ENCODE measurements at places on chromosomes 16 and 17.

DNA sequence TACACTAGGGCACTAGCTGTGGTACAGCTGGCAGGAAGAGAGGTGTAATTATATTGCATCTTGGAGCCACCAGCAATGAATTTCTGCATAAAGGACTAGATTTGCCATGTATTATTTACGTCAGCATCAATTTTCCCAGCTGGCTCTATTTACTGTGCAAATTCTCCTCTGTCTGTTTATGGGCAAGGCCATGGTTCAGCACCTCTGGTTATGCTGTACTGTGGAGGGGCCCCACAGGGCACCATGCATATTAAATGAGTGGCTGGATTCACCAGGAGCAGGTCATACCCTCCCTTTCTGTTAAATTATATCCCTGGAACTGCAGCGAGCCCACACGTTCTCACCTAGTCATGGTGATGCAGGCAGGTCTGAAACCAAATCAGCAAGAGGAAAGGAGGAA lies 19.8 kb downstream of the RAD51D start:
- DNase-seq = no peak

DNA sequence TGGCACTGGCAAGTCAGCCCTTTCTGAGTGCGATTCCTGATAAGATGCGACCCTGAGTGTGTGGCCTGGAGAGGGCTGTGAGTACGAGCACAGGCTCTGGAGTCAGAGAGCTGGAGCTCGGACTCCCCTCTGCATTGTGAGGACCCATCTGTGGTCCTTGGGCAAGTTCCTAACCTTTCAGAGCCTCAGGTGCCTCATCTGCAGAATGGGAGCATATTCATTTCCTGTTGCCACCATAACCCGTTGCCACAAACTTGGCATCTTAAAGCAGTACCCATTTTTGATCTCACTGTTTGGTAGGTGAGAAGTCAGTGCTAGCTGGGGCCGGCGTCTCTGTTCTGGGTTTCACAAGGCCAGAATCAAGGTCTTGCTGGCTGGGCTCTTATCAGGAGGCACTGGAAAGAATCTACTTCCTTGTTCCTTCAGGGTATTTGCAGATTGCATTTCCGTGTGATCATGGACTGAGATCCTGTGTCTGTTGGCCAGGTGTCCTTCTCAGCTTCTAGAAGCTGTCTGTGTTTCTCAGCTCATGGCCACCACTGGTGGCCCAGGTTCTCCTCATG lies 20.2 kb downstream of the KNOP1 start:
- DNase-seq = no peak

- no peak for DNase-seq
These were observed 708 bp upstream of the CPPED1 start for GRCh38 chr16:12804395-12804794.

DNA sequence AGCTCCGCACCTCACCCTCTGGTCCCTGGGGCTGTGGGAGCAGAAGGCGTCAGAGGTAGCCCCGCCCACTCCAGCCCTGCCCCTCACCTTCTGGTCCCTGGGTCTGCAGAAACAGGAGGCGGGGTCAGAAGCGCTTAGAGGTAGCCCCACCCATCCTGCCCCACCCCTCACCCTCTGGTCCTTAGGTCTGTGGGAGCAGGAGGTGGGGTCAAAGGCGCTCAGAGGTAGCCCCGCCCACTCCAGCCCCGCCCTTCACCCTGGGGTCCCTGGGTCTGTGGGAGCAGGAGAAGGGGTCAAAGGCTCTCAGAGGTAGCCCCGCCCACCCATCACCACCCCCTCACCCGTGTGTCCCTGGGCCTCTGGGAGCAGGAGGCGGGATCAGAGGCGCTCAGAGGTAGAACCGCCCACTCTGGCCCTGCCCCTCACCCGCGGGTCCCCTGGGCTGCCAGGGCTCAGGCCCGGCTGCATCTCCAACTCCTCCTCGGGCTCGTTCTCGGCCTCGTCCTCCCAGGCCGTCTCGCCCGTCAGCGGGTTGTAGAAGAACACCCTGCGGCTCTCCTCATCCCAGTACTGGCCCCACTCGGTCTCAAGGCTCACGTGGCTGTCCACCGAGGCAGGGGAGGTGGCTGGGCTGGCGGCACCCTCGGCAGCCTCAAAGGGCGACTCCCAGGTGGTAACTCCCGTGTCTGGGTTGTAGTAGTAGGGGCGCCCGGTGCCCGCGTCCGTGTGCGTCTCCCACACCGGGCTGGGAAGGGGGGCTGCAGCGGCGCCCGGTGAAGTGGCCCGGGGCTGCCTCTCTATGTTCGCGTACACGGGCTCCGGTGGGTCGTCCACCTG lies 27.2 kb downstream of the ARHGAP27 start:
- DNase-seq = no peak

DNA sequence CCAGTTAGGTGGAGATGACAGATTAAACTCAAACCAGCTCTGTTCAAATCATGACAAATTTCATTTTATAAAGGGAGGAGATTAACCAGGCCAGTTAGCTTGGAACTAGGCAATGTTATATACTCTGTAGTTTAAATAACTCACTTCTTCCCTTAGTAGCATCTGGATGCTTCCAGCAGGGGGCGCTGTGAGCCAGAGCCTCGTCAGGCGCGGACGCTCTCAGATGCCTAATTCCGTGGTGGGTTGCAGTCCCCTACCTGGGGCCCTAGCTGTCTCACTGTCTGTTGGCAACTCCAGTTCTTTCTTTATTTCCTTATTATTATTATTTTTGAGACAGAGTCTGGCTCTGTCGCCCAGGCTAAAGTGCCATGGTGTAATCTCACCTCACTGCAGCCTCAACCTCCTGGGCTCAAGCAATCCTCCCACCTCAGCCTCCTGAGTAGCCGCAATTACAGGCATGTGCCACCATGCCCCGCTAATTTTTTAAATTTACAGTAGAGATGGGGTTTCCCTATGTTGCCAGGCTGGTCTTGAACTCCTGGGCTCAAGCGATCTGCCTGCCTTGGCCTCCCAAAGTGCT lies 17.3 kb upstream of the WFDC1 start:
- peak; percentile 47 for DNase-seq

- peak; percentile 70 for DNase-seq
These were observed 6.5 kb upstream of the LLGL1 start for GRCh38 chr17:18218756-18219415.

DNA sequence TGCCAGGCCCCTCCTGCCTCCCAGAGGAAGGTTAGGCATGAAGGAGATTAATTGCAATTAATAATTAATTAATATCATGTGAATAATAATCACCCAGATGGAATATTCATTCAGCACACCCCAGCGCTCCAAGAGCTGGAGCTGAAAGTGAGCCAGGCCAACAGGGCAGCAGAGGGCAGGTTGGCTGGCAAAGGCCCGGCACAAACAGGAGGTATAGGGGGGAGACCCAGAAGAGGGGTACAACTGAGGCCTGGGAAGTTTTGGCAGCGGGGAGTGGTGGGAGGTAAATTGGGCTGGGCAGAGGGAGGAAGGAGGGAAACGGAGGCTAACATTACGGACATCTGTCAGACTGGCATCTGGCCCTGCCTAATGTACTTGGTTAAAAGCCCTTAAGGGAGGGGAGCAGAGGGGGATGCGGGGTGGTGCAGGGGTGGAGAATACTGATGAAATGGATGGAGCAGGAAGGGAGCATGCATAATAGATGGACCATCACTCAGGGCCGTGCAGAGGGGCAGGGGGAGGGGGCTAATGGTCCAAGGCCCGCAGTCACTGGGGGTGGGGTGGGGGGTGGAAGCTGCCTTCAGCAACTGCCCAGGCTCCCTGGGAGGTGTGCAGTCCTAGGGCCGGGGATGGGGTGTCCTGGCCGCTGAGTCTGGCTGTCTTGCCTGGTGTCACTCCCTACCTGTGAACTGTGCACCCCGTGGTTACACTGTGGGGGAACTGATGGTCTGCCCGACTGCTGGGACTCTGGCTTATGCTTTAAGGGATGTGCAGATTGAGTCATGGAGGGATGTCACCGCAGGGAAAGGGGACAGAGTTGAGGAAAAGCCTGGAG lies 1.9 kb downstream of the ADAM11 start:
- DNase-seq = no peak

GRCh38 chr16:50838165-50838564 lies 96.3 kb downstream of the CYLD start:
- peak; percentile 6 for DNase-seq

- peak; percentile 79 for DNase-seq
These were observed 23.9 kb downstream of the ZNF778 start for GRCh38 chr16:89241187-89242007.

DNA sequence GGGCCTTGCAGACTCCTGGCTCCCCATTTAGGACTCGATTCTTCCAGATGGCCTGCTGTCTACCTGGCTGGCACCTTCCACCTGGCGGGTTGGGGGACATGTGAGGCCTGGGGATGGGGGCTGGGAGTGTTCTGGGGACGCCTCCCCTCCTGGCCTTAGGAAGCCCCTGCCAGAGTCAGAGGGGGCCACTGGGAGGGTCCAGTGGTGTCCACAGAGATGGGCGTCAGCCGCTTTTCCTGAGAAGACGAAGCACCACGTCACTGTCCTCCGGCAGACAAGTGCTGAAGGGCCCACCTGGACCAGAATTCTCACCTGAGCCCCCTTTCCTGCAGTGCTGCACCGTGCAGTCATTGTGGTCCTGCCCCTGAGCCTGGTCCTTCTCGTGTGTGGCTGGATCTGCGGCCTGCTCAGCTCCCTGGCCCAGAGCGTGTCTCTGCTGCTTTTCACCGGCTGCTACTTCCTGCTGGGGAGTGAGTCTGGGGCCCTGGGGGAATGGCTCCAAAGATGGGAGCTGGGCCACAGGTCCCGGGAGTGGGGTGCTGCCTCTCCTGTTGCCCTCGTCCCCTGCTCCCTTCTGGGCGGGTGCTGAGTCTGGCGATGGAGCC lies 2.9 kb downstream of the TMEM235 start:
- DNase-seq = no peak

DNA sequence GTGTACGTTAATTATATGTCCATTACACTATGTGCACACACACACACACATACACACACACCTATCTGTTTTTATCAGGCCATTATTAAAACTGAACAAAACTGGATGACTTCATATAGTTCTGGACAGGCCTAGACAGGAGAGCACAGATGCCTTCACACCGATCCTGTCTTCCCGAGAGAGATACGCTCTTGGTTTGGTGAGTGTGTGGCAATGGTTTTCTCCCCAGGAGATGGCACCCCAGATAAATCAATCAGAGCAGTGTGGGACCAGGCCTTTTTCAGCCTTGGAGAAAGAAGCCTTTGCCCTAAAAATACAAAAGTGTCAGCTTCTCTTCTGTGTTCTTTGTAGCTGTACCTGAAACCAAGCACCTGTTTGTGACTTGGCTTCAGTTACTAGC lies 83.7 kb downstream of the CPPED1 start:
- no peak for DNase-seq

DNA sequence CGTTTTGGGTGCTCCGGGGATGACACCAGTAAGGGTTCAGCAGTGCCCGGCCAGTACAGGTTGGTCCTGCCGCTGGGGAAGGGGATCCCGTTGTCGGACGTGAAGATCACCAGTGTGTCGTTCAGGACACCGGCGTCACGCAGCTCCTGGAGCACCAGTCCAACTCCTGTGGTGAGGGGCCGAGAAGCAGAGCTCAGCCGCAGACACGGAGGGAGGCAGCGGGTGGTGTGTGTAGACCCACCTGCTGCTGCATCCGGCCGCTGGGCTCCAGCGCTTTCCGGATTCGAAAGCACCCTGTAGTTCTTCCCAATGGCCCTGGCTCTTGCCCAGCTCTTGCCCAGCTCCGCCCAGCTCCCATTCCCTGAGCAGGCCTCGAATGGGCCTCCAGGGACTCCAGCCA lies 8.0 kb downstream of the SGSH start:
- no peak for DNase-seq

- no peak for DNase-seq
These were observed 101.1 kb downstream of the XYLT1 start for GRCh38 chr16:17369421-17370222.

DNA sequence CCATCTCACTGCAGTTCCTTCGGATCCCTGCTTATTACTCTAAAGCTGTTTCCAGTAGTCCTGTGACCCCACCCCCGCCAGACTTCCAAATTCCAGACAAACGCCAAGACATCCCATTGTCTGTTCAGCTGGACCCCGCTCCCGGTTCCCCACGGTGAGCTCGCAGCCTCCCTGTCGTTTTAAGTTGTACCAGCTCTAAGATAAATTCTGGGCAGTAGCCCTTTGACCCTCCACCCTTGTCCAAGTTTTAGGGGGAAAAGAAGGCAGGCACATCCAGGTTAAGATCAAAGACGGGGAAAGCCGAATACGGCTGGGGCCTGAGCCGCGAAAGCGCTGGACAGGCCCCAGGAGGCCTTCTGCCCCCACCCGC lies 589 bp downstream of the ARL6IP1 start:
- peak; percentile 24 for DNase-seq

- DNase-seq = no peak
These were observed 17.5 kb upstream of the RPTOR start for GRCh38 chr17:80527016-80527645.

DNA sequence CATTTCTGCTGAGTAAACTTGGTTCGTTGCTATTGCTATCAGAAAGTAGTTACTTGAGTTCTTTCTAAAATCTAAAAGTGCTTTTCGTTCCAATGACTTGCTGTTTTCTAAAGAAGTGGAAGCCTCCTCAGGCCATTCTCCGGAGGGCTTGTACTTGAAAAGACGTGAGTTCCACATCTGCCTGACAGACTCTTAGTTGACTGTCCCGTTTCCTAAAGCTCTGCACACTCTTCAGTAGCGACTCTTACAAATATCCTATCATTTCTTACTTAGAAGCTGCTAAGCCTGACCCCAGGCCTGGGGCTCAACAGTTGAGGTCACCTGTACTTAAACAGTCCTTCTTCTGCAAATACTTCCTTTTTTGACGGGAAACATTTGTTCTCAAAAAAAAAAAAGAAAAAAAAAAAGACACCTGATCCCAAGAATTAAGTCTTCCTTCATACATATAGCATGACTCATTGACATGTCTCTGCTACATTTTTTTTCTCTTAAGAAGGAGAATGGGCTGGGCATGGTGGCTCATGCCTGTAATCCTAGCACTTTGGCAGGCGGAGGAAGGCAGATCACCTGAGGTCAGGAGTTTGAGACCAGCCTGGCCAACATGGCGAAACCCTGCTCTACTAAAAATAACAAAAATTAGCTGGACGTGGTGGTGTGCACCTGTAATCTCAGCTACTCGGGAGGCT lies 61.5 kb downstream of the DHRS7C start:
- peak; percentile 5 for DNase-seq

- peak; percentile 25 for DNase-seq
These were observed 48.0 kb upstream of the RBFOX3 start for GRCh38 chr17:79658811-79659207.

- DNase-seq = peak; percentile 28
These were observed 158.6 kb downstream of the PMP22 start for GRCh38 chr17:15106540-15106939.

GRCh38 chr16:80066805-80067580 lies 466.5 kb upstream of the MAF start:
- DNase-seq = no peak

- no peak for DNase-seq
These were observed 358.3 kb upstream of the SOX9 start for GRCh38 chr17:71762526-71762925.

- DNase-seq = no peak
These were observed 13.1 kb upstream of the BRD7 start for GRCh38 chr16:50381679-50382440.

DNA sequence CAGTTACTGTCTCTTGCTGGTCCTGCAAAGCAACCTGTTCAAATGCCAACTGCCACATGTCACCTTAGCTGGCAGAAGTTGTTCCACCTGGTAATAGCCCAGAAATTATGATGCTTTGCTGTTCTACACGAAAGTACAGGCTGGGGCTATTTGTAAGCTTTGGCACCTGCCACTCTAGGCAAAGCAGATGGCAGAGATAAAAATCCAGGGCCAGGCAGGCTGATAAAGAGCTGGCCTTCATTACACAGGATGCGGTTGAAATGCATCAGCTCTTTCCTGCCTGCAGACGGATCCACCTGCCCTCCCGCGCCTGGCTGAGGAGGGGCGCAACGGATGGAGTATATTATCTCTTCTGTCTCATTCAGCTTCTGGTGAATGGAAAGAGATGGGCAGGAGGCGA lies 29.3 kb upstream of the KDM8 start:
- no peak for DNase-seq

- DNase-seq = no peak
These were observed 2.0 kb upstream of the CCDC42 start for GRCh38 chr17:8746501-8747236.
